Activated T-cell treated with anti-CD3 and anti-CD28 coated beads, Interleukin-2, amount 50 U/mL, for 1 hour (primary cell): ENCODE measurements at places on chromosomes 3 and 15.

DNA sequence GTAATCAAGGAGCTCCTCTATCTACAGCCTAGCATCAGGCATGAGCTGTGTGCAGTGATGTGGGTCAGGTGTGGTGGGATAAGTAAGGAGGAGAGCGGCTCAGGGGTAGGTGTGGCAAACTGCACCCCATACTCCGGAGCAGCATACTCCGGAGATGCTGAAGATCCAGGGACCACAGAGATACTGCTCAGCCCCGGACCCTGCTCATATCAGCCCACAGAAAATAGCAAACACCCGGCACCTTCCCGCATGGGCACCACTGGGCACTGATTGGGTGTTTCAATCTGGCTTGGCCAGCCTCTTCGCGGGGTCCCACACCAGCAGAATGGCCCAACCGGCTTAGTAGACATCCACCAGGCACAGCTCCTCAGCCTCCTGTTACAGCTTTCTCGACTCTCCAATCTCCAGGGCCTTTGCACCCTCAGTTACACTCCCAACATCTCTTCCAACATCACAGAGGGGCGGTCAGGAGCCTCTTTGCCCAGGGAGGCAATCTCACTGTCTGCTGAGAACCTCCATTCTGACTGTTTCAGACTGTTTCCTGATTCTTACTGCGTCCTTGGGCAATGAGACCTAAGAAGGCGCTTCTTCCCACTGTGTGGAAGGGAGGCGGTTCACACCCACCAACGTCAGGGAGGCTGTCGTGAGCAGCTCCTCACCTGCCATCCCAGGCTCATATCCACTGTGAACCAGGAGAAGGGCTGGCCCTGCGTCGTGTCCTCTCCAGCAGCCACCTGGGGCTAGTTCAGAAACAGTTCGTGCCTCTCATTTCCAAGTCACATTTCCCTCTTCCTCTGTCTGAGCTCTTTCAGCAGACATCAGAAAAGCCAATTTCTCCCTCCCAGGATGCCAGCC, 59.8 kb downstream of the CAPN7 start:
- DNase-seq: no peak

- DNase-seq: no peak
These were observed 284.2 kb upstream of the ATP11B start for GRCh38 chr3:182508919-182509711.

DNA sequence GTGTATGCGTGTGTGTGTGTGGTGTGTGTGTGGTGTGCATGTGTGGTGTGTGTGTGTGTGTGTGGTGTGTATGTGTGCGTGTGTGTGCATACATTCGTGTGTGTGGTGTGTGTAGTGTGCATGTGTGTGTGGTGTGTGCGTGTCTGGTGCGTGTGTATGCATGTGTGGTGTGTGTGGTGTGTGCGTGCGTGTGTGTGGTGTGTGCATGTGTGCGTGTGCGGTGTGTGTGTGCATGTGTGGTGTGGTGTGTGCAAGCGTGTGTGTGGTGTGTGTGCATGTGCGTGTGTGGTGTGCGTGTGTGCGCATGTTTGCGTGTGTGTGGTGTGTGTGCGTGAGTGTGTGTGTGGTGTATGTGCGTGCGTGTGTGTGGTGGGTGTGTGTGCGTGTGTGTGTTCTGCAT, 210.4 kb downstream of the LRTM1 start:
- DNase-seq: no peak

GRCh38 chr15:100818927-100819326, 60.7 kb upstream of the ALDH1A3 start:
- no peak for DNase-seq

GRCh38 chr3:195715134-195715533, 5.6 kb upstream of the MUC20 start:
- no peak for DNase-seq

DNA sequence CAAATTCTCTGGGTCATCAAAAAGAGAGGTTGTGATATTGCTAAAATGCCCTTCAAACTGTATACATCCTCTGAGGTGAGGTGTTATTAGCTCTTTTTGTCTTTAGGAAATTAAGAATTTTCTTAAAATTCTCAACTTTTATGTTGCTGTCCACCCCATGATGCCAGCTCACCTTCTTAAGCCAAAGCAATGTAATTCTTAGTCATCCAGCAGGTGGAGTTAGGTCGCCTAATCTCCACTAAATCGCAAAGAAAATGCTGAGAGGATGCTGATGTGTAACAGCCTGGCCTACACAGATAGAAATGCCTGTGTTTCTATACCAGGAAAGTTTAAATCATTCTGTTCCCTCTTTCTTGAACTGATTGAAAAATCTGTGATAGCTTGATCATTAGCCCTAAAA, 770.2 kb upstream of the ALCAM start:
- DNase-seq: no peak

DNA sequence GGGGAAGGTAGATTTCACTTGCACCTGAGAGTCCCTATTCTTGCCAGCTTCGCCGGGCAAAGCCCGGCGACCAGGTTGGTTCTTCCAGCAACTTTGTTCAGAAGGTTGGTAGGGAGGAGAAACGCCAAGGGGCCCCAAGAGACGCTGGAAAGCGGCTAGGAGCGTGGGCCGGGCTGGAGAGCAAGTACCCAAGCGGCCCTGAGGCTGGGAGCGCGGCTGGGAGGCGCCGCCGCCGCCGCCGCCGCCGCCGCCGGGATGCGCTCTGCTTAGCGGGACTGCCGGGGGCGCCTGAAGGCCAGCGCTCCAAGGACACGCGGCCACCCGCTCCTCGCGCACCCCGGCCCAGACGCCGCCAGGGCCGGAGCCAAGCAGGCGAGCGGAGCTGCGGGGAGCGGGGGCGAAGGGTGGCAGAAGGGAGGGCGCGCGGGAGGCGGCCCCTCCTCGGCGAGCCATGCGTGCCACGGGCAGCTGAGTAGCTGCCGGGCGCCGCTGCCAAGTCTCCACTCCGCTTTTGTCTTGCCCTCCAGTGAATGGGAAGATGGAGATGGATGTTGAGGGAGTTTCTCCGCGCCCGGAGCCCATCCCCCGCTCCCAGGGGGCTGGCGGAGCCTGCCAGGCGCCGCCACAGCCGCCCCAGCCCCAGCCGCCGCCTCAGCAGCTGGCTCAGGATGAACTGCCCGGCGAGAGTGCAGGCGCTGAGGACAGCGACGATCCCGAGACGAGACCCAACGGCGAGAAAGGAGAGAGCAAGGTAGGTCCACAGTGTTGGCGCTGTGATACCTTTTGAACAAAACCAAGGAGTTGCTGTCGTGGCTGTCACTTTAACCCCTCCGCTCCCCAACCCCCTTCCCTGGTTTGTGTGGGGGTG, 227.4 kb upstream of the AZI2 start:
- no peak for DNase-seq

DNA sequence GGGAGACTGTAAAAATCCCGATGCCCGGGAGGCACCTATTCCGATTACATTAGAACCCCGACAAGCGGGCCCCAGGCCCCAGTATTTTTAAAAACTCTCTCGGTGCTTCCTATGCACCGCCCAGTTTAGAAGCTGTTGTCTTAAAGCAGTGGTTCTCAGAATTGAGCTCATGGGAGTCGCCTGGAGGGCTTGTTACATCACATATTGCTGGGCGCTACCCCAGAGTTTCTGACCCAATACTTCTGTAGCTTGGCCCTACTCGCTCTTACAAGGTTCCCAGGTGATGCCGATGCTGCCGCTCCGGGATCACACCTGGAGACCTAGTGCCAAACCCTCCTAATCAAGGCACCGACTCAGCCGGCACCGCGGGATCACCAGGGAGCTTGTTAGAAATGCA, 35.2 kb downstream of the CPN2 start:
- no peak for DNase-seq

GRCh38 chr3:128287216-128287615, 133.9 kb downstream of the EEFSEC start:
- no peak for DNase-seq
